A549 treated with Mapracorat at 1 μM for 4 hours (cell line): ENCODE measurements at places on chromosomes 4 and X. TPM values are rescaled to one million over a fixed set of nuclear protein-coding genes. Genes with fewer than 3 reads are reported as not detected.

GRIA2 gene
- total RNA-seq: not detected in 5 replicates

EGFL6 gene
- total RNA-seq: not detected in 5 replicates

ATOH1 gene
- total RNA-seq: not detected in 5 replicates

MSANTD1 gene
- total RNA-seq: 0.08 to 0.20 TPM (median 0.12 TPM) in 5 replicates

DAPP1 gene
- total RNA-seq: not detected in 5 replicates

NAT8L gene
- 8.6 to 14.7 TPM (median 13.8 TPM) in 5 replicates for total RNA-seq

XIAP gene
- 20.7 to 31.6 TPM (median 24.6 TPM) in 5 replicates for total RNA-seq

NCBP2L gene
- total RNA-seq: not detected in 5 replicates

ENAM gene
- 0.02 TPM in 1 of 5 replicates, not detected in the others for total RNA-seq

PAGE1 gene
- not detected in 5 replicates for total RNA-seq

GC gene
- not detected in 5 replicates for total RNA-seq

NRK gene
- total RNA-seq: not detected in 5 replicates

SH3TC1 gene
- total RNA-seq: 14.3 to 27.7 TPM (median 22.6 TPM) in 5 replicates

PPBP gene
- 0.21 TPM in 1 of 5 replicates, not detected in the others for total RNA-seq

MOSPD2 gene
- 7.1 to 9.4 TPM (median 8.4 TPM) in 5 replicates for total RNA-seq

NOCT gene
- total RNA-seq: 7.8 to 10.6 TPM (median 9.1 TPM) in 5 replicates

MYOZ2 gene
- total RNA-seq: not detected in 5 replicates

NXF2B gene
- total RNA-seq: not detected in 5 replicates

INTS12 gene
- 14.6 to 19.1 TPM (median 15.4 TPM) in 5 replicates for total RNA-seq

TMEM271 gene
- not detected in 5 replicates for total RNA-seq

FGFRL1 gene
- 13.2 to 22.9 TPM (median 18.8 TPM) in 5 replicates for total RNA-seq

RGN gene
- not detected in 5 replicates for total RNA-seq
